ENCODE measurements at places on chromosomes 5 and 9.

DNA sequence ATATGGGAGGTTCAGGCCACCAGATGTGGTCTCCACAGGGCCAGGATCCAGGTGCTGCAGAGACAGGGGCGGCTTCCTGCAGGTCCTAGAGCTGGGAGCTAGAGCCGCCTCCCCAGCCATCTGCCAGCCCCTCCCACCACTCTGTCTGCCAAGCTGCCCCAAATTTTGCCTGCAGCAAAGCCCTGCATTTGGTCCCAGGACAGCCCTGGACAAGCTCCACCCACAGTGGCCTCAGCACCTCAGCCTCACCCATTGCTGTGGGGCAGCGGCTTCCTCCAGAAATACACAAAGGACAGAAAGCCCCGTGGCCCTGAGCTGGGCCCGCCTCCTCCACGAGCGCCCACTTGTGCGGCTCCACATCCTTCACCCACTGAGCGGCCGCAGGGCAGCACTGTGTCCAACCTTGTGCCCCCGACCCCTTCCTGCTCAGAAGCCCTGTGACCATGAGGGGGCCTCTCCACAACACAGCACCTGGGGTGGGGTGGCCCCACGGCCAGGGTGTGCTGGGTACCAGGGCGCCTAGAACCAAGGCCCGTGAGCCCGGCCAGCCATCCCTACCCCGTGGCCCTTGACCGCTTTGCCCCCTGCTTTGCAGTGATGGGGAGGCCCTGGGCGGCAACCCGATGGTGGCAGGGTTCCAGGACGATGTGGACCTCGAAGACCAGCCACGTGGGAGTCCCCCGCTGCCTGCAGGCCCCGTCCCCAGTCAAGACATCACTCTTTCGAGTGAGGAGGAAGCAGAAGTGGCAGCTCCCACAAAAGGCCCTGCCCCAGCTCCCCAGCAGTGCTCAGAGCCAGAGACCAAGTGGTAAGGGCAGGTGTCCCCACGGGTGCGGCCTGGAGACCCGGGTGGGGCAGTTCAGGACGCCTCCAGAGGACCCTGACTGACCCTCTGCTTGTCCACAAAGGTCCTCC is 3.7 kb upstream of the AJM1 start:
- no peak for DNase-seq

GRCh38 chr5:168654211-168654721 is 75.1 kb upstream of the PANK3 start:
- peak; percentile 23 for DNase-seq

GRCh38 chr5:61468483-61468865 is 136.4 kb downstream of the ZSWIM6 start:
- DNase-seq = no peak

DNA sequence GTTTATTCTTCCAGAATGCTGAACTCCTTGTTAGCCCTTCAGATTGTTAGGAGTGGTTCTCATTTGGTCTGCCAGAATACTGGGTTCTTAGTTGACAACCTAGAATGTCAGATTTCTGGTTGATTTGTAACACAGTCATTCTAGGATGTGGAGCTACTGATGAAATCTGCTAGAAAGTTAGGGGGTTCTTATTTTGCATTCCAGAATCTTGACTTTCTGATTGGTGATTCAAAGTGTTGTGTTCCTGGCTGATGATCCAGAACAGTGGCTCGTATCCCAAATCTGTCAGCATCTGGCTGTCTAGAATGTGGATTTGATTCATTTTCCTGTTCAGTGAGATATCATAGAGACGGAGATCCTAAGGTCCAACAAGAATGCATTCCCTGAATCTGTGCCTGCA is 21.9 kb downstream of the PTGS1 start:
- DNase-seq = no peak

DNA sequence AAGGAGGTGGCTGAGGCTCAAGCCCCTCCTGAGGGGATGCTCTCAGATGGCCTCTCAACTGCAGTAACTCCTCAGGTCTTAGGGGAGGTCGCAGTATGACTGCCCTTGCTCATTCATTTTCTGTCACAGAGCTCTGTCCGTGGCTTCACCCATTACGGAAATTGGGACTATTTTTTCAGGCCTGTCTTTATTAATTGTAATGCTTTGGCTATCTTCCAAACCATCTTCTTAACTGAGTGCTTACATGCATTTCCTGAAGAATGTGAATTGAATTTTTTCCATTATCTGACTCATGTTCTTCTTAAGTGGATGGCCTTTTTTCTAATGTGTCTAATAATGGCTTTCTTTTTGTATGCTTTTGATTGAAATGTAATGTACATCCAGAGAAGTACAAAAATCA is 36.4 kb upstream of the SV2C start:
- no peak for DNase-seq

Data from Ammon's horn (tissue), 1 donor.